ENCODE measurements at places on chromosomes 7 and 10.
A peak's percentile ranks its signal among the peaks of the same experiment; 100 is the strongest.

- DNase-seq: no peak
Observed at GRCh38 chr10:78081292-78081691, 47.6 kb downstream of the RPS24 start.

DNA sequence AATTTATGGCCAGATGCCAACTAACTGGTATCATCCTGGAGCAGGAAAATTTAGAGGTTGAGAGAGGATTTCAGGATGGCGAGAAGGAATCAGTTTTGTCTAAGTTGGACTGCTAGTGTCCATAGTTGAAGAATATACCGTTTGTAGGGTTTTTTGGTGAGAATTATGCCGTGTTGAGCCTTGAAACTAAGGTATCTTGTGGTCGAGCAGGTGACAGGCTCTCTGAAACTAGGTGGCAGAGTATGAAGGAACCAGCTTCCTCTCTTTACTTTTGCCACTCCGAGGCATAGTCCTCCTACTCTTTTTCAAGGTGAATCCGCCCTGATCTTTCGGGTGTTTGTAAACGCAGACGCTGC, 9.7 kb downstream of the MDFIC start:
- DNase-seq: no peak

DNA sequence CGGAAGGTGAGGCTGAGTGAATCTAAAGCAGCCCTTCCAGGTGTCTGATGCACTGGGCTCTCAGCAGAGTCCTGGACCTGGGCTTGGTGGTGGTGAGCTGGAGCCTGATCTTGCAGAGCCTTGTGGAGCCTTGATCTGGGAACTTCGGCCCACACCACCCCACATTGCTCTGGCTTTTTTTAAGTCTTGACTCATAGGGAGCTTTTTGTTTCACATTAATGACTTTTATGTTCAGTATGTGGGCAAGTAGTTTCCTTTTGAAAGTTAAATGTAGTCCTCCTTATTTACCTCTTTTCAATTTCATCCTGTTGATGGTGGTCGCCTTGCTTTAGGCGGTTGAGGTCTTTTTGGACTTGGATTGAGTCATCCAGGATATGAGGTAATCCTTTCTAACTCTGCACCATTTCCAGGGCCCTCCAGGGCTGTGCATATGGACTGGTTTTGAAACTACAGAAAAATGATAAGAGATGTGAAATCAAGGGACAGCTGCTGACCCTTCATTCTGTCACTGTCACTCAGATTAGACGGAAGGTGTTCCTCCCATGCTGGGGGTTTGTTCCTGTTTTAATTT, 2.9 kb upstream of the NRAP start:
- DNase-seq: no peak

- no peak for DNase-seq
Observed at GRCh38 chr10:6936931-6937330, 356.9 kb upstream of the PRKCQ start.

DNA sequence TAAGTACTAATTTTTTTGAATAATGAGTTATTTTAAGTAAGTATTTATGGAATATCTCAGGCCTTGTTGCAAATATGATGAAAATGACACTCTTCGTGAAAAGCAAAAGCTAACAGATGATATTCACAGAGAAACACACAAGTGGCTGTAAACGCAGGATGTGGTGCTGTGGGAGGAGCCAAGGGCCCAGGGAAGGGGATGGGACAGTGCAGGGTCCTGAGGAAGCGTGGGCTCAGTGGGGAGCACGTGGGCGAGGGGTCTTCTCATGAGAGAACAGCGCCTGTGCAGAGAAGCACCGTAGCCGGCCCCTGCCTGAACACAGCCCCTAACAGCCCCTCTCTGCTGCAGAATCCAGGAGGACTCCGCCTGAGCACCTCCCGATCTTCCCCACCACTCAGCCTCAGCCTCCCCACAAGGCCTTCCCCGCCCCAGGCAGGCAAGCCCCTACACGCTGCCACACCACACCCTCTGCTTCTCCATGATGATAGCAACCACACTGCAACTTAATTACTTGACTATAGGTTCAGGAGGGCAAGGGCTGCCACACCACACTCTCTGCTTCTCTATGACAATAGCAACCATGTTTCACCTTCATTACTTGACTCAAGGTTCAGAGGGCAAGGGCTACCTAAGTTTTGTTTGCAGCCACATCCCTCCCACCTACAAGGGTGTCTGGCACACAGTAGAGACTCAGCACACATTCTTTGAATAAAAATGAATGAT, 152.6 kb upstream of the RNF32 start:
- no peak for DNase-seq

DNA sequence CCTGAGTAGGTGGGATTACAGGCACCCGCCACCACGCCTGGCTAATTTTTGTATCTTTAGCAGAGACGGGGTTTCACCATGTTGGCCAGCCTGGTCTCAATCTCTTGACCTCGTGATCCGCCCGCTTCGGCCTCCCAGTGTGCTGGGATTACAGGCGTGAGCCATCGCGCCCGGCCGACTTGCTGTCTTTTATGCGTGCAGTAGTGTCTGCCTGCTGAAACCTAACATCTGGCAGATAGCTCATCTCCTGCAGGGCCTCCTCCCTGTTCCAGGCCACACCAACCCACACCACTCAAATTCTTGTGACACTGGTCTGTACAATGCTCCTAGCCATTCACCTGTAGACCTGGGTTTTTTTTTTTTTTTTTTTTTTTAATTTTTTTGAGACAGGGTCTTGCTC, 41.5 kb downstream of the BAIAP2L1 start:
- DNase-seq: no peak

GRCh38 chr10:122252805-122253204, 18.3 kb upstream of the BTBD16 start:
- DNase-seq: no peak

DNA sequence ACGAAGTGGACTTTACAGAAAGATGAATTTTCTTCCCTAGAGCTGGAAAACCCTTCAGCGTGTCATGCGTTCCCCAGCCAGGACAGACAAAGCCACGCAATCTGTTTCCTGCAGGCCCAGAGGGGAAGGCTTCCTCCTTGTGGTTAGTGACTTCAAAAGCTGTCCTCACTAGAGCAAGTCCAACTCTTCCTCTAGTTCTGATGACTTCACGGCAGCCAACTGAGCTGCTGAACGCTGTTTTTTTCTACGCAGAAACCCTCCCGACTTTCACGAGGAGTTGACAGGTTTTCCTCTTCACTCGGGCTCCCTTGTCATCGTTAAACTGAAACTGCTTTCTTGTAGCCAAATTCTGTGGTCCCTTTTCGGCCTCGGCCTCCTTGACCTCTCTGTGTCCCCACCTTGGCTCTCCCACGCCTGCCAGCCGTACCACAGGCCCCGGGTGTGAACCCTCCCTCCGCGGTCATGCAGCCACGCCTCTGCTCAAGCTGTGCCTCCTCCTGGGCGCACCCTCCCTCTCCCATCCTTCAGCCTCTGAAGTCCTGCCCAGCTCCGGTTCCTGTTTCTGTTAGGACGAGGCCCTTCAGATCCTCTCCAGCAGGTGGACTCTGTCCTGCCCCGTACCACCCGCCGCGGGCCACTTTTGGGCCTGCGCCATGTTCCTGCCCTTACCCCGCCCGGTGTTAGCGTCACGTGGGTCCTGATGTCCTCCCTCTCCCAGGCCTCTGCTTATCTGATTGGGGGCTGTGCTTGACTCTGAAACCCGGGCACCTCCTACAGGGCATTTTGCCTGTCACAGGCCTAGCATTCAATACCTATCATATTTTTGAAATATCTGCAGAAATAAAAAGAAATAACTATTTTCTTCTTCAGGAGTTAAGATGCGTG, 39.3 kb downstream of the CUX1 start:
- DNase-seq: peak; percentile 51

GRCh38 chr10:89278034-89278535, 23.8 kb upstream of the IFIT2 start:
- DNase-seq: no peak

- no peak for DNase-seq
Observed at GRCh38 chr10:70281609-70282008, 2.2 kb downstream of the NPFFR1 start.
